ENCODE measurements at places on chromosomes 11 and 22.

DNA sequence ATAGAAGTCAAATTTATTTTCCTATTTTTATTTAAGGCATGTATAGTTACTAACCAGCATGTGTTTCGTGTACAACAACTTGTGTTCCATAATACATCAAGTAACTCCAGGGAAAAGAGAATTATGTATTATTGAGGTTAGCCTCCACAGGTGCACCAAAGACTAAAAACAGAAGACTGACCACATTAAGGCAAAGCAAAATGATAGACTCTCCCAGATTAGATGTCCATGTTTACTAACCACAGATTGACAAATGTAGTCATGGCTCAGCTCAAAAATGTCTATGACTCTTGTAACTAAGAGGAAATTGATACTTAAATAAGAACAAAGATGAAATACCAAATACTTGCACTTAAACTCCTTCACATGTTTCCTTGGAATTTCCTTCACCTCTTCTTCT lies 238.5 kb downstream of the METTL15 start:
- DNase-seq = no peak

GRCh38 chr11:64545619-64546018 lies 45.4 kb upstream of the SLC22A12 start:
- DNase-seq = no peak

DNA sequence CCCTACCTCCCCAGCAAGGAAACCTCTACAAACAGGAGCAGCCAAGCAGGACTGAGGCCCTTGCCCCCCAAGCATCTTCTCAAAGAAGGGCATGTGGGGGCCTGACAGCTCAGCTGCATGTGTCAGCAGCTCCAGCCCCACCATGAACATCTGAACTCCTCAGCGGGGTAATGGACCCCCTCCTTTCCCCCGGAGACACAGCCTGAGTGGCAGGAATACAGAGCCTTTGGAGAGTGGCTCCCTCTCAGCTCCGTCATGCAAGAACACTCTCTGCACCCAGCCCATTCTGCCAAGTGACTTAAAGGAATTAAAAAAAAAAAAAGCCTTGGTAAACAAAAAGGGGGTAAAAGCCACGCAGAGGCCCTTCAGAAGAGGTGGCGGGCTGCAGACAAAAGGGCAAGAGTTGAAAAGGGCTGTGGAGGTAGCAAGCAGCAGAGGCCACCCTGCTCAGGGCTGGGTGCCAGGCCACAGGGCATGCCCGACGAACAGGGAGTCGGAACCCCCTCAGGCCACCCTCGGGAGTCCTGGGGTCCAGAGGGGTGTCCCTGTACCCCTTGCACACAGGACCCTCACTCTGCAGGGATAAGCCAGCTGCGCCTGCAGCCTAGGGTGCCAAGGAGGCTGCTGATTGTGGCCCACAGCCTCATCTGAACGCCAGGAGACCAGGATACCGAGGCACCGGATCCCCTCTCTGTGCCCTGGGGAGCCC lies 62.5 kb downstream of the MACROD1 start:
- no peak for DNase-seq

DNA sequence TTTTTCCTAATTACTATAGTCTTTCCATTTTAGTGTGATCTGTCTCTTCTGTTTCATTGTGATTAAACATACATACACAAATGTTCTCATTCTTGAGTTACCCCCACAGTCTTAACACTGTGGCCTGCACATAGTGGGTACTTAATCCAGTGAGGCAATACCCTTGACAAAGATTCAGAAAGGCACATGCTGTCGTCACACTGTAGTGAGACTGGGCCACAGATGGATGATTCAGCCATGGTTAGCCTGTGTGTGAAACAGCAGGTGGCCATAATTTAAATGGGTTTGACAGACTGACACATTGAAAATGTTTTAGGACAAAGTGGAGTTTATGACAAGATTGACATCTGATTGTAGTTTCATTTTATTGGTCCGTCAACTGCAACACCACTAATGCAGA lies 313.1 kb downstream of the C11orf87 start:
- DNase-seq = no peak

- no peak for DNase-seq
Observed at GRCh38 chr22:40051322-40051721, 56.6 kb downstream of the FAM83F start.

DNA sequence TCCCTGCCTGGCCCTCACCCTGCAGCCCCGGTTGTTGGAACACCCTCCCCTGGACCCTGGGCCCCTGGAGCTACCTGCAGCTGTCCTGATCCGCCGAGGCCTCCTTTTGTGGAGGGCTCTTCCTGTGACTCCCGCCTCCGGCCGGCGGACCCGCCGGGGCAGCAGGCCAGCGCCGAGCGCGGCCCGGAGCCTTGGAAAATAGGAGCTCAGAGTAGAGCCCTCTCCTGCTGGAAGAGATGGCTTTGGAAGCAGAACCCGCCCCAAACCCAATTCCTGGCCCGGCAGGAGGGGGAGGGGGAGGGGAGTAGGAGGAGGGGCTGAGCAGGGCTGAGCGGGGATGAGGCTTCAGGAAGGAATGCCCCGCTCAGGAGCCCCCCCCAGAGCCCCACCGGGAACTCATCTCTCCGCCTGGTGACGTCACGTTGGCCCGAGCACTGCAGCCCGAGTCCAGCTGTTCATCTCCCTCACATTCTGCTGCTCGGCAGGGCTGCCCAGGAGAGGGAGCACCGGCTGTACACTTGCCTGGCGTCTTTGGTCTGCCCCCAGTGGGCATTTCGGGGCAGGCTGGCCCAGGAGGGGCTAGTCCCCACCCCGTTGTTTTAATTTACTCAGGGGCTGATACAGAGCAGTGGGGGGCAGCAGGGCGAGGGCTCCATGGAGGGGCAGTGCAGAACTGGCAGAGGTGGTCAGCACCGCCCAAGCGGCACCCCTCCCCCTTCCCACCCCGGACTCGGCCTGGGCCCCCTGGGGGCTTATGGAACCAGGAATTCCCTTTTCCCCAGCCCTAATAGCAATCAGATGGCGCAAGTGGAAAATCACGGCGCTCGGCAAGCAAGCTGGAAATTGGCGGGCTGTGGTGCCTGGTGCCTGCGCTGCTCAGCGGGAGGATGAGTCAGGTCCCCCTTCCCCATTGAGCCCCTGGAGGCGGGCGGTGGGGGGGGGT lies at the start of gene MRGPRF:
MRGPRF (minus strand) TSS at position 238 of the 943 bp plus-strand sequence. CDS start 3,345 bp downstream, outside the sequence.
- no peak for DNase-seq

- peak; percentile 64 for DNase-seq
Observed at GRCh38 chr22:38696606-38697424, 3.9 kb downstream of the JOSD1 start.

GRCh38 chr11:12120031-12121008 lies 9.9 kb downstream of the MICAL2 start:
- DNase-seq = no peak

DNA sequence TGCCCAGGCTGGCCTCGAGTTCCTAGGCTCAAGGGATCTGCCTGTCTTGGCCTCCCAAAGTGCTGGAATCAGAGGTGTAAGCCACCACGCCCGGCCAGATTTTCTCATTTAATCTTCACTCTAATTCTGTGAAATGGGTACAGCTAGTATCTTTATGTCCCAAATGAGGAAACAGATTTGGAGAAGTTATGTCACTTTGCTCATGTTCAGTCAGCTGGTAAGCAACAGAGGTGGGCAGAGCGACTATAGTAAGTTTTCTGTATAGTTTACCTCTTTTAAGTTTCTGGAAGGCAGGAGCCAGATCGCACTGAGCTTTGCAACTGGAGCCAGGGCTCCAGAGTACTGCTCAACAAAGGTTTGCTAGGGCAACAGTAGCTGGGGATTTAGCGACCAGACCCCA lies 33.2 kb downstream of the RCOR2 start:
- DNase-seq = no peak

DNA sequence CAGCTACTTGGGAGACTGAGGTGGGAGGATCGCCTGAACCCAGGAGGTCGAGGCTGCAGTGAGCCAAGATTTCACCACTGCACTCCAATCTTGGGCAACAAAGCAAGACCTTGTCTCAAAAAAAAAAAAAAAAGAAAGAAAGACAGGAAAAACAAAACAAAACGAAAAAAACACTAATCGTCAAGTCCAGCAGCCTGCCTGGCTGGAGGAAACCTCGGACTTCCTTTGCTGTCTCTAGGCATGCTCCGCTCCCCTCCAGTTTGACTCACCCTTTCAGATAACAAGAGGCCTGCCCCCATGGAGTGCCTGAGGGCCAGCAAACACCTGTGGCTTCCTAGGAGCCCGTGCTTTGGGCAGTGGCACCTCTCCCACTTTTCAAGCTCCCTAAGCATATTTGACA lies 28.8 kb upstream of the CHKA start:
- no peak for DNase-seq

DNA sequence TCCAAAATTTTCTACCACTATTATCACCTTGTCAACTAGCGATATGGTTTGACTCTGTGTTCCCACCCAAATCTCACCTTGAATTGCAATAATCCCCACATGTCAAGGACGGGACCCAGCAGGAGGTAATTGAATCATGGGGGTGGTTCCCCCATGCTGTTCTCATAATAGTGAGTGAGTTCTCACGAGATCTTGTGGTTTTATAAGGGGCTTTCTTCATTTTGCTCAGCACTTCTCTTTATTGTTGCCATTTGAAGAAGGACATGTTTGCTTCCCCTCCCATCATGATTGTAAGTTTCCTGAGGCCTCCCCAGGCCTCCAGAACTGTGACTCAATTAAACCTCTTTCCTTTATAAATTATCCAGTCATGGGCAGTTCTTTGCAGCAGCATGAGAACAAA lies 73.5 kb upstream of the ZC3H12C start:
- no peak for DNase-seq

DNA sequence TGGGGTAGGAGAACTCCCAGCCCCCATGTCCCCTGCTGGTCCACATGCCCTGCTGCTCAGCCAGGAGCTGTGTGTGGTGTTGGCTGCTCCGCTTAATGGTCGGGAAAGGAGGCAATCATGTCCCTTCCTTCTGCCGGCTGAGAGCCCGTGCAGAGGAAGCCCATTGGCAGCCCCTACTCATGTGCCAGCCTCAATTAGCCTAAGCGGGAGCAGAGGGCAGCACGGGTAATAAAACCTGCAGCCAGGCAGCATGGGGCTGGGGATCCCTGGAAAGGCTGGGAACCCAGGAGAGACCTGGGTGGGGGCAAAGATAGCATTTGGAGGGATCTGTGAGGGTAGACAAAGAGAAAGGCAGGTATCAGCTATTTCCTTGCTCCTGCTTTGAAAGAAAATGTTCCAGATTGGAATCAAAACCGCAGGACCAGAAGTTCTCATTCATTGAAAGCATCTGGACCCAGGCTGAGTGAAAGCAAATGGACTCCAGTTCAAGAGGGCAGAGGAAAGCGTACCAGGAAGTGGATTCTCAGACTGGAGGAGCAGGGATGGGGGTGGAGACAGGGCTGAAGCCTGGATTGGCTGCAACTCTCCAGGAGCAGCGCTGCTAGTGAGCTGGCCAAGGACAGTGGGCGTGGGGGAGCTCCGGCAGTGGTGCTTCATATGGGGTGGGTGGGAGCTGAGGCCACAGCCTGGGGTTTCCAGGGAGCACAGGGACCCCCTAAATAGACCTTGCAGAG lies 103.4 kb upstream of the NECTIN1 start:
- DNase-seq = no peak

- no peak for DNase-seq
Observed at GRCh38 chr11:27563201-27563600, 56.6 kb upstream of the LIN7C start.

Data from CD4-positive, alpha-beta T cell treated with Interleukin-15 for 4 hours (primary cell).